Sciatic nerve (tissue), 2 donors: ENCODE measurements at places on chromosomes 6 and 20. TPM values are rescaled to one million over a fixed set of nuclear protein-coding genes. Genes with fewer than 3 reads are reported as not detected.
A peak's percentile ranks its signal among the peaks of the same experiment; 100 is the strongest.

Gene HLA-DQA1
- 26.0 TPM for total RNA-seq

GRCh38 chr6:116330511-116330910 is 40.2 kb upstream of the DSE start:
- no peak for DNase-seq

DNA sequence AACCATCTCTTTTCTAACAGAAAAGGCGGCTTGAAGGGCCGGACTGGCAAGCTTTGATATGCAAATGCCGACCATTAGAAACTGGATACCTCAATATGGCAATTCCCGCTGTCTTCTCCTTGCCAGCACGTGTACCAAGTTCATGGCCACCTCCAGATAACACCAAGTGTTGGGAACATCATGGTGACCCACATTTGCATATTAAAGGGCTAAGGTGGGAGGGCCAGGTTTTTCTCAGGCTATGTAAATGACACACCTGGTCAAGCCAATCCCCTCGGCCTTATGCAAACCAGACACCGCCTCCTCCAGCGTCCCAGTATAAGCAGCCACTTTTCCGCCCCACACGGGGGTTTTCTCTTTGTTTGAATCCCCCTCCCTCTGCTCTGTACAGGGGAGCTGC is 110.7 kb downstream of the DACT2 start:
- DNase-seq = peak; percentile 23

Gene HIVEP1
- total RNA-seq = 48.6 TPM

Gene LHFPL5
- not detected for total RNA-seq

GRCh38 chr20:37042986-37043972 is 52.5 kb downstream of the RBL1 start:
- no peak for DNase-seq

- no peak for DNase-seq
These were observed 217.1 kb downstream of the SMOC2 start for GRCh38 chr6:168658059-168658458.

Gene TFAP2A
- total RNA-seq = 1.6 TPM

Gene TMEM14B
- 58.9 TPM for total RNA-seq

GRCh38 chr6:4660377-4661321 is 115.6 kb upstream of the CDYL start:
- DNase-seq = no peak

- DNase-seq = no peak
These were observed 152.1 kb upstream of the SMLR1 start for GRCh38 chr6:130675072-130675471.

DNA sequence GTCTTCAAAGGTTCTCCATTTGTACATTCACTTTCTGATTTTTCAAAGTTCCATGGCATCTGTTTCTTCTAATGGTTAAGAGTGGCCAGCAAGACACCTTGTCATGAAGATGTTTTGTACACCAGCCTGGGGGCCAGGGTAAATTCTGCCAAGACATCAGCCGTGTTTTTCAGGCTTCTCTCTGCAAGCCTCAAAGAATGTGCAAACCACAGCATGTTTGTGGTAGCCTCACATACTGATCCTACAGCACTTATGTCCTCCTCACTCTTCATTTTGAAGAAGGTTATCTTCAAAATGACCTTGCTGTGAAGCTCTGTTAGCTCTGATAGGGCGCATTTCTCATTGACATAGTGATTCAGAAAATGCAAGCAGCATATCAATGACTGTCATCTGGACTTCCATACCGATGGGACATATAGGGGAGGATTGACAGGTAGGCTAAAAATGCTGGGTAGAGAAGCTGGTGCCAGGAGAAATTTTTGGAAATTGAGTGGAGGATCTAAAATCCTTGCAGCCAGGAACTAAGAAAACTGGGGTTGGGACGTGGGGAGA is 59.3 kb upstream of the SPTLC3 start:
- DNase-seq = no peak

DNA sequence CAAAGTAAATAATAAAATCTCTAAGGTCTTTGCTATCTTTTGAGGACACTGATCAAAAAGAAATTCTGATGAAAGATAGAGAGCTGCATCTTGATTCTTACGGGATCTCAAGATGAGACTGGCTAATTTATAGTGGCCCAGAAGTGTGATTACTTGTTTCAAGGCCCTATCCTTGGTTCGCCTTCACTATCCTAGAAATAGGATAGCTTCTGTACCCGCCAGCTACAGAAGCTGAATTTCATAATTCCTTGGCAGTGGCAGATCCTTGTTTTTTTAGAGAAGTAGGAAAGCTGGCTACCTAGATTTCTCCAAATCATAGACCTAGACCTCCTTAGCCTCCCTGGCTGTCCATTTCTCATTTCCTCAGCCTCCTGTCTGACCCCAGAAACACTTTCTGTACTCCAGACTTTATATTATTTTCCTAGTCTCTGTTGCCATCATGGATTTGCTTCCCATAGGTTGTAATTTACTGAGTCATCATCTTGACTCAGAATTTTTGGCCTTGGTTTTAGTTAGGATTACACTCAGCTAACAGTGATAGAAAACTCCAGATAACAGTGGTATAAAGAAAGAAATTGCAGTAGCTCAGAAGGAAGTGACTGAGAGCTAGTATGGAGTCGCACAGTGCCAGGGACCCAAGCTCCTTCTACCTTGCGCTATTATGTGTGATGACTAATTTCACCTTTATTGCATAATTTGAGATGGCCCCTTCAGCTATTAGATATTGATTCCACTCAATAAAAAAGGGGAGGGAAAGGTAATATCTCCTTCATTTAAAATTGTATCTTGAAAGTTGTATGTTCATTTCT is 27.7 kb downstream of the PHF3 start:
- no peak for DNase-seq

DNA sequence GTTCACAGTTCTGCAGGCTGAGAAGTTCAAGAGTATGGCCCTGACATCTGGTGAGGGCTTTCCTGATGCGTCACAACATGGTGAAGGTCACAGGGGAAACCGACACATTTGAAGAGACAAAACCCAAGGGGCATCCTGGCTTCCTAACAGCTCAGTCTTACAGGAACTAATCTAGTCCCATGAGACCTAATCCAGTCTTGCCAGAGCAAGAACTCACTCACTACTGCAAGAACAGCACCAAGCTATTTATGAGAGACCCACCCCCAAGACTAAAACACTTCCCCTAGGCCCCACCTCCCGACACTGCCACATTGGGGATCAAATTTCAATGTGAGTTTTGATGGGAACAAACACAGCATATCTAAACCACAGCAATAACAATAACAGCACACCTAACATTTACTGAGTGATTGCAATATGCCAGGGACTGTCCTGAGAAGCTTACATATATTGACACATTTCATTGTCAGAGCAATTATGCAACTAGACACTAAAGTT is 46.6 kb downstream of the TPBG start:
- no peak for DNase-seq

Gene ADGRB3
- 8.5 TPM for total RNA-seq

- no peak for DNase-seq
These were observed 397.0 kb downstream of the NKAIN2 start for GRCh38 chr6:124200661-124201060.

Gene LAMA5
- 232 TPM for total RNA-seq

GRCh38 chr6:41367700-41368099 is 32.3 kb downstream of the NCR2 start:
- peak; percentile 71 for DNase-seq

GRCh38 chr20:53576195-53576580 is 17.5 kb downstream of the ZNF217 start:
- DNase-seq = no peak

DNA sequence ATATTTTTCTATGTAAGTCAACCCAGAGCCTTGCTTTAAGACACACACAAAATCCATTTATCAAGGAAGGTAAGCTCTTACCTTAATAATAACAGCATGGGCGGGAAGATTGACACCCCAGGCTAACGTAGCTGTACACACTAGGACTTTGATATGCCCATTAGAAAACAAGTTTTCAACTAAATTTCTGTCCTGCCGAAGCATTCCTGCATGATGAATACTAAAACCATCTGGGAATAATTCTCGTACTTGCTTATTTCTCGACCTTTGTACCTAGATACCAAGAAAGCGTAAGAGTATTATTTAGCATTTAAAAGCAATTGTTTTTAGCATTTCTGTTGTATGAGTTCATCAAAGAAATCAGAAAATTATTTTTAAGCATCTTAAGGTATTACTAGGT is 197.5 kb upstream of the SIM1 start:
- no peak for DNase-seq

DNA sequence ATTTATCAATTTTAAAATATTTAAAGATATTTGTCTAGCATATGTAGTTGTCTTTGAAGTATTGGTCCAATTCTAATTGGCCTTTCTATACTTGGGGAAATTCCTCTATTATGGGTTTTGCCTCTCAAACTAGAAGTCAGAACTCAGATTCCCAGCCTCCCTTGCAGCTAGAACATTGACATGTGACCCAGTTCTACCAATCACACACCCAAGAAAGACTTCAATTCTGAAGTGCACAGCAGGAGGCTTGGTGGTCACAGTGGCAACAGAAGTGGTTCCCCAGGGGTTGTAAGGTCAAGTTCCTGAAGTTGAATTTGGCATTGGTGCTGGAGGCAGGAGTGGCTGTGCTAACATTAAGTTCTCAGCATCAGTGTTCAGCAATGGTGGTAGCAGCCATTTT is 14.8 kb upstream of the FKBP5 start:
- no peak for DNase-seq

GRCh38 chr6:159961528-159961927 is 7.4 kb upstream of the IGF2R start:
- no peak for DNase-seq

- DNase-seq = no peak
These were observed 16.4 kb upstream of the CFAP206 start for GRCh38 chr6:87391334-87391733.

GRCh38 chr6:117776441-117776840 is 101.2 kb downstream of the NUS1 start:
- DNase-seq = no peak

GRCh38 chr6:170093658-170094596 is 197.0 kb downstream of the DLL1 start:
- DNase-seq = peak; percentile 54

- no peak for DNase-seq
These were observed 53.6 kb downstream of the SCML4 start for GRCh38 chr6:107770541-107770940.

DNA sequence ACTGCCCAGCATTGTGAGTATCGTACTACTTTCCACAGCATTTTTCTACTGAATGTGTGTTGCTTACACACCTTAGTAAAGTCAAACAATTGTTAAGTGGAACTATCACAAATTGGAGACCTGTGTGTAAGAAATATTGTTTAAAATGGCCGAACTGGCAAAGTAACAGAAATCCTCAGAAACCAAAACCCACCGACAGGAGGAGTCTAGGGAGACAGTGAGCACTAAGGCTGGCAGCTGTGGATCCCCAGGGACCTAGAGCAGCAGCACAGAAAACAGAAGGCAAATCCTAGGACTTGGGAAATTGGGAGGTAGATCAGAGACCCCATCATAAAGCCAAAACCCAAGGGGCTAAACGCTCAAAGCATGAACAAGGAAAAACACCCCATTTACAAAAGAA is 69.9 kb downstream of the SESN1 start:
- no peak for DNase-seq

- no peak for DNase-seq
These were observed 41.5 kb downstream of the CDC40 start for GRCh38 chr6:110221738-110222137.

- DNase-seq = peak; percentile 64
These were observed 18.3 kb upstream of the TRAM2 start for GRCh38 chr6:52595000-52595795.

DNA sequence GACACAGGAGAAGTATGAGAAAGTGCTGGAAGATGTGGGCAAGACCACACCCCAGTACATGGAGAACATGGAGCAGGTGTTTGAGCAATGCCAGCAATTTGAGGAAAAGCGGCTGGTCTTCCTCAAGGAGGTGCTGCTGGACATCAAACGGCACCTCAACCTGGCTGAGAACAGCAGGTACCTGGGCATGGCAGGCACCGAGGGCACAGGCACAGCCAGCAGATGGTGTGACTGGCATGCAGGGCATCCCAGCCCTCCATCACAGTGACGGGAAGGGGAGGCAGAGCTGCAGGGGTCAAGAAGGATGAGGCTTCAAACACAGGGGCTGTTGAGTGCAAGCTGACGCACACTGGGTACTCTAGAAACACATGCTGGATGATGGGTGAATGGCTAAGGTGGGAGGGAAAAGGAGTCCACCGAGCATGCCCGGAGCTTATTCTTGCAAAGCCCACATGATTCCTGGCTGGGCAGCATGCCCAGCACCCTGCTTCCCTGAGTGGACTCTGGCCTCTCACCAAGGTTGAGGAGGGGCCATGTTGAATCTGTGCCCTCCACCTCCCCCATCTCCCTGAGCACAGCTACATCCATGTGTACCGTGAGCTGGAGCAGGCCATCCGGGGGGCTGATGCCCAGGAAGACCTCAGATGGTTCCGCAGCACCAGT is 26.3 kb downstream of the SPDEF start:
- no peak for DNase-seq

DNA sequence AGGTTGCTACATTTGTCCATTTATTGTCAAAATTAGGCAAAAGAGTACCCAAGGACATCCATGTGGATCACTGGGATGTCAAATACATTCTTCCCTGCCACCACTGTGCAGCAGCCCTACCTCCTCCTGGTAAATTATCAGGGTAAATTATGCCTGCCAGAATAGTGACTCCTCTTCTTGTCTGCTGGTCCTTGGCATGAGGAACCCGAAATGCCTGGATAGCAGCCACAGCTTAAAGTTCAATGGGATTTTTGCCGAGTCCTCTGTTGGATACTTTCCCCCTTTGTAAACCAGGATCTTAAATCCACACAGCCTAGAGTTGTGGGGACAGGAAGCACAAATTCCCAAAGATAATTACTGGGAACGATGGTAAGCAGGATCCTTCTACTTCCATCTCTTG is 173.3 kb downstream of the RFX6 start:
- no peak for DNase-seq

DNA sequence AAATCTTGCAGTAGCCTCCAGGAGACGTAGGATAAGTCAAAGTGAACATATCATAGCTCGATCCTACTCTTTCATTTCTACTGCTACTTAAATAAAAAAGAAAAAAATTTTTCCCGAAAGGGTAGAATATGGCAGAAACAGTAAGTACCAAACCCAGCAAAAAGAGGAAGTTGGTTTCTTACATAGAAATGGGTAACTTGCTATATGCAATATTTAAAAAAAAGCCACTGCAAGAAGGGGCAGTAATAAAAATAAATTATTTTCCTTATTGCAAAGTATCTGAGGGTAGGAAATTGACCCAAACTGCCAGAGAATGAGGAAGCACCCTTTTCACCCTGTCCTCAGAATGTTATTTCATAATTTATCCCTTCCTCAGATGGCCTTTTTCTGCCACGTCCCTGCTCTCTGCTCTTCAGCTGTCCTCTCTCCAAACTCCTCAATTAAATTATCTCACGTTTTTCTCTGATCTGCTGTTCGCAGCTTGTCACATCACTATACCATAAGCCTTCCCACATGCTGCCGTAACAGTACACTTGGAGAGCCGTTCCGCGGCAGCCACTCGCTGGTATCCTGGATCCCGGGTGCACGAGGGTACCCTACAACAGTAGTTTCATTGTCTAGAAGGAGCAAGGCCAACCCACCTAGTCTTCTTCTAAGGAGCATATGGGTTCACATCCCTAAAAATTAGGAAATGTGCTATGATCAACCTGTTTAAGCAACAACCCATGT is 149.6 kb downstream of the BACH2 start:
- no peak for DNase-seq
